ENCODE measurements at places on chromosomes 5 and 9.

DNA sequence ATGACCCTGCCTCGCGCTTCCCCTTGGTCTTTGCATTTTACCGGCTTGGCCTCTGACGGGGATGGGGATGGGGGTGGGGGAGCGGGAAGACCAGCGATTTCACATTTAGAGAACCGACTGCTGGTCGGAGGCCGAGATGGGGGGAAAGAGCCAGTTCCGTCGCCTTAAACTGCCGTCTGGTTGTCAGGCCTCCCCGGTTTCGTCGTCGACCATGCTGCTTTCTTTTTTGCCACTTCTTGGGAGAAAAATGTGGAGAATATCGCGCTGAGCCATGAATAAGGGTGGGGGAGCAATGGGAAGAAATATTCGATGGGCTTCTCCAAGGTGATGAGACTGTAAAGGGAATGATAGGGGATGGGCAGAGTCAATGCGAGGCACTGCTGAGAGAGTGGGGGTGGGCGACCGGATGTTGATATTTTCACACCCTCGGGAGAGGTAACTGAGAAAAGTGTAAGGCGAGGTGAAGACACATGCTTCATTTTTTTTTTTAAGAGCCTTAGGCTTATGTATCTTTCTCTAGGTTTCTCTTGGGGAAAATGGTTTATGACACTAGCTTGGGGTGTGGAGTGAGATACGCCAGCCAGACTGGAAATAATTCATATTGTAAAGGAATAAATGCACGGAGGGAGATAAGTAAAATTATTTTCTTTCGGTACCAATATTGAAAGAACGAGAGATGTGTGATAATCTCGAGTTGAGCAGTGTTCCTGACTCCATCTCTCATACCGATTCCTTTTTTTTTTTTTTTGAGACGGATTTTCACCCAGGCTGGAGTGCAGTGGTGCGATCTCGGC lies 1.1 kb downstream of the KIF2A start:
- DNase-seq = peak; percentile 26

DNA sequence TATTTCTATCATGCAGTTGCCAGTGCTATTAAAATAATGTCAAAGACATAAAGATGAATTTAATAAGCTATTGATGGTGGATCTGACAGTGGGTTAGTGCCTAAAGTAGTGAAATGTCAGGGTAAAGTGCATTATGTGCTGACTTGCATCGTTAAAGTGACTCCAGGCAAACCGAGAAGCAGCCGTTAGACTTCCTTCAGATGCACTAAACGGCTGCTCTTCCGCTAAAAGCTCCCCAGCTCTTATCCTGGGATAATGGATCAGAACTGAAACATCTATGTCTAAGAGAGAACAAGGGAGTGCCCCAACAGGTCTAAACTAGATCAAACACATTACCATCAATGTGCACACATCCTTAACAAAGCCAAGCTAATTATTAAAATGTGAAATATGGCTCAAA lies 468.2 kb downstream of the NTRK2 start:
- no peak for DNase-seq

DNA sequence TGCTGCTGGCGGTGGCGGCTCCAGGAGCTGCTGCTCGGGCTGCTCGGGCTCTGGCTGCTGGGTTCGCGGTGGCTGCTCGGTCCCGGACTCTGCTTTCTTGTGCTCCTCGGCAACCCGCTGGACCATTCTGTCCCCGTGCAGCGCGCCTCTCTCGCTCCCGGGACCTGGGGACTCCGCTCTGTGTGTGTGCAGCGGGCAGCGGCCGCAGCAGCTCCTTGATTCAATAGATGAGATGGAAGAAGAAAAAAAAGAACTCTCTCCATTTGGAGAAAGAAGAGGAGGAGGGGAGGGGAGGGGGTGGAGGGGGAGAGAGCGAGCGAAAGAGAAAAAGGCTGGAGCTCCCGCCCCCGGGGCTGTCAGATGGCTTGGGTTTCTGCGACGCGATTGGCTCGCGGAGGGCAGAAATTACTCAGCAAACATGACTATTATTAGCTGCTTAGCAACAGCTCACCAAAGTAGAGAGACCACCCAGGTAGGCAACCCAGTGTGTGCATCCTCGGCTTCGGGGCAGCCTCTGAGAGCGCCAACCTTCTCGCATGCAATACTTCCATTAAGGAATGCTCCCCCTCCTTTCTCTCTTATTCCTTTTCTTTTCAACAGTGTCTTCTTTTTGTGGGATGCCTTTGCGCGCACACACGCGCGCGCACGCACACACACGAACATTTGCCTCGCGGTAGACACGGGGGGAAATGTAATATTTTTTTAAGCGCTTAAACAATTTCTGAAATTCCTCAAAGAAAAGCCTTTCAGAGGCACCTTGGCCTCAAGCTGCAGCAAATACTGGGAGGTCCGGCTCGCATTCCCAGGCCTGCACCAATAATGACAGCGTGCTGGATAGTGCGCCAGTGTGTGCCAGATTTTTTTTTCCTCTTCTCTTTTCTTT lies 7.6 kb downstream of the PTCH1 start:
- peak; percentile 91 for DNase-seq

GRCh38 chr5:119655061-119655460 lies 25.7 kb downstream of the FAM170A start:
- DNase-seq = no peak

DNA sequence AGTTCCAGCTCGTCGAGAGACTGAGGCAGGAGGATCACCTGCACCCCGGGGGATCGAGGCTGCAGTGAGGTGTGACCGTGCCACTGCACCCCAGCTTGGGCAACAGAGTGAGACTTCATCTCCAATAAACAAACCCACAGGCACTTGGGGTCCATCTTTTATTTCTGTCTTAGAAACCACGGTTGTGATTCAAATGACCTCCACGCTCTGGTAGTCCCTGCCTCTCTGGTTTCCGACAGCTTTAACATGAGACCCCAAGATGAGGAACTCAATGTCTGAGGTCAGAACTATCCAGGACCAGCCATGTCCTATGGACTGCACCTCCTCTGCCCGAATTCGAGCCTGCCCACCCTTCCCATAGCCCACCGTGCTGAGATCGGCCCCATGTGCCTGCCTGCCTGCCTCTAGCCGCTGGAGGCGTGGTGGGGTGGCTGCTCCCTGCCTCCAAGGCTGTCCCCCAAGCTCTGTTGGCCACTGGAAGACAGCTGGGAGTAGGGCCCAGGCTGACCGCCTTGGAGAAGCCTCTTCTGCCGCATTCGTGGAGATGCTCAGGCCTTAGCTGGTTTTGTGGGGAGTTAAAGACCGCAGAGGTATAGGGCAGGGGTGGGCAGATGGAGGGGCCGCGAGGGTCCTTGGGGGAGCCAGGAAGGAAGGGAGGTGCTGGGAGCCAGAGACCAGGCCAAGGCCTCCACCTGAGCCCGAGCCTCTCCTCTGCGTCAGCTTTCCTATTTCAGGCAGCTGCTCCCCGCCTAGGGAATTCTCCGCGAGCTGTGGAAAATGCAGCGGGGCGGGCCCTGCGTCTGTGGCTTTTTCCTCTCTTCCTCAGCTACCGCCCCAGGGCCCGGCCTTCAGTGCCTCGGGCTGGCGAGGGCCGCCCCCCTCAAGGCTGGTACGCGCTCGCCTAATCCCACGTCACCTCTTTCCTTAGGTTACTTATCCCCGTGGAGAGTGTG lies 6.9 kb upstream of the WDR5 start:
- no peak for DNase-seq

DNA sequence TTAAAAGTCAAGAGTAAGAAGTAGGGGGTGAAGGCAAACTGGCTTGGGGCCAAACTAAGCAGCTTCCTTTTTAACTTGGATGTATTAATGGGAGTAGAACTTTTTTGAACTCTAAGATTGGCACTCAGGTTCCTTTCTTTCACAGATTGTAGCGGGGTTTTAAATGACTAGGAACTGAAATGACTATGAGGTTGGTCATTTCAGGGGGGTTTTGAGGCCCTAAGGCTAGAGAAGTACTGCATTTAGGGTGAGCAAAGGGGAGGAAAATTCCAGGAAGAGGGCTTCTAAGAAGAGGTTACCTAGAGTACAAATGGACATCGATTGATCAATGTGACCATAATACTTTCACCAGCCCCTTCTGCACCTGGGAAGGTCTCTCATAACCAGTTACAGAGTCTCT lies 381.8 kb downstream of the MLLT3 start:
- DNase-seq = no peak

DNA sequence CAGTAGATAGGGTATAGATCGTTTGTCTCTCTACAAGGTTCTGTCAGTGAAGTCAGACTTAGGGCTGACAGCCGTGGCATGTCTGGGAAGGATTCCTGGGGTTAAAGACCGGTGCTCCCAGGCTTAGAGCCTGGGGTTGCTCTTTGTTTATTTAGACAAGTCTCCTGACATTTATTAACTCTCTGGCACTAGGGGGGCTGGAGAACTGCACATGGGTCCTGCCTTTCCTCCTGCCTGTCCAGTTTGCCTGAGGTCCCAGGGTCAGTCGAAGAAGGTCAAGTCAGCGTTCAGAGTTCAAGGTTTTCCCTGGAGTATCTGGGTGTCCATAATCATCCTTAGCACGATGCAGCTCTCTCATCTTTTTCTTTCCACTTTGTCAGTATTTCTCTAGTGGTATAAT lies 5.6 kb downstream of the EGFLAM start:
- DNase-seq = no peak

DNA sequence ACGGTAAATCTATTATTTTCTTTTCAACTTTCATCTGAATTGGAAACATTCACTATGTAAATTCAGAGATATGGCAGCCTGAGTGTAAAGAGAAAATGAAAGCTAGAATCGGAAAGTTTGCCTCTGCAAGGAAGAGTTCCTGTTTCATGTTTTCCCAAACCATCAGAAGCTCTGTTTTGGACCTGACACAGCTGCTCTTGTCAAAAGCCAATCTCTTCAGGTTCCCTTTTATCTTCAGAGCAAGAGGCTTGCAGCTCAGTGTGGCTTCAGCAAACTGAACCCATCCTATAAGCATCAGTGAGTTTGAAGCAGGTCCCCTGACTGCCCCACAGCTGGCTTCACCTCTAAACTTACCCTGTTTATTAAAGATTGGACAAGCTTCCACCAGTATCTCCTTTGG lies 1099.7 kb downstream of the DTWD2 start:
- DNase-seq = peak; percentile 1

- DNase-seq = peak; percentile 68
Measured at GRCh38 chr9:127837346-127837745, 17.1 kb downstream of the ENG start.

DNA sequence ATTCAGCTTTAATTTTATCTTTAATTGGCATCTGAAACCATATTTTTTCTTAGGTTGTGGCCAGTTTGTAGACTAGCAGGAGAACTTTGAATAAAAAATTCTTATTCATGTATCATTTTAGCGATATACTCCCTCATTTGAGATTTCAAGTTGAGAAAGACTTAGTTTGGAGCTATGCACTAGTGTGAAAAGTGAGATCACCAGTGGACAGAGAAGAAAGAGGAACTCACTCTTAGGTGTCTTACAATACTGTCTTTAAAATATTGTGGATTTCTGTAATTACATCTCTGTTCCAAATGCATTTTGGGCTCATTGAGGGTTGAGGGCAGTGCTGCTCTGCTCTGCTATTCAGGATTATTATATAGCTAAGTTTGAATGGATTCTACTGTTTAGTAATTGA lies 54.7 kb downstream of the NAA35 start:
- no peak for DNase-seq

DNA sequence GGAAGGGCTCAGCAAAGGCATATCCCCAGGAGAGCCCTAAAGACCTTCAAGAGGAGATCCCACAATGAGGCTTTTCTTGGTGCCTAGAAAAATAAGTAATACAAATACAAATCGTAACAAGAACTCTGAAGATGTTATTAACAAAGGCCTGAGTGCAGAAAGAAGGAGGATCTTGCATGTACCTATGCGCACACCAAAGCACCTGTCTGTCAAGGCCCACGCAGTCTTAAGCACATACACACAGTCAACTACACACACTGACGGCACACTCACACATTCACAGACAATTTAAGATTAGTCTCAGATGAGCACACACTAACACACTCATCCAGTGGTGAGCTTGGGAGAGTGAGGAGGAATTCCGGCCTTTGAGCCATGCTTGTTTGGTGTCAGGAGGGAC lies 38.5 kb downstream of the JADE2 start:
- DNase-seq = no peak

DNA sequence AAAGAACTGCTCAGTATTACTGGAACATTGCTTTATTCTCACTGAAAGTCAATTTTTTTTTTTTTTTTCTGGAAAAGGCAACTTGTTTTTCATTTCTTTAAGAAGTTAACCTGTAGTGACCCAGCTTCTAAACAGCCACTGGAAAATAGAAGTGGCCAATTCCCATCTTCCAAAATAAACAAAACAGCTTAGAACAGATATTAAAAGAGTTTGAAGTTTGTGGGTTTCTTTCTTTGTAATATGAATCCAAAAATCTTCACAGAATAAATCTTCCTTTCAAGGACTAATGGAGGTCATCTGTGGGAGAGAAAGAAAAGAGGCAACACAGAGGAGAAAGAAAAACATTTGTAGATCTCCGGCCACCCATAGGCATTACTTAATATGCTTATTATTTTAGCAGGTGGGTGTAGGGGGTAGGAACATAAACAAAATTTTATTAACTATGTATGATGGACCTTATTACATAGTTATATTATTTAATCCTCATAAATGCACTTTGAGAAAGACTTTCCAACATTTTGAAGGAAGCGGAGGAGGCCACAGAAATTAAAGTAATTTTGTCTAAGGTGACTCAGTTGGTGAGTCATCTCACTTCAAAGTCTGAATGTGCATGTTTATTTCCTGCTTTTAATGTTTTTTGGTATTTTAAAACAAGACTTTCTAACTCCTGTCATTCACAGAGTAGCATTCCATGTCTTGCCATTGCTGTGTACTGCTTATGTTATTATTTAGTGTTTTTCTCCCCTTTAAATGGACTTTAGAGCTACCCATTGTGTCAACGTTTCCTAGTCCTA lies 1791.8 kb upstream of the WWC1 start:
- peak; percentile 15 for DNase-seq

- peak; percentile 67 for DNase-seq
Measured at GRCh38 chr5:10695055-10695649, 65.9 kb downstream of the DAP start.

All from RPMI7951 (cell line).